ENCODE measurements at places on chromosomes 5 and 9. TPM values are rescaled to one million over a fixed set of nuclear protein-coding genes. Genes with fewer than 3 reads are reported as not detected.

ADGRD2 gene
- not detected for total RNA-seq

KCNN2 gene
- total RNA-seq: not detected

PRRX2 gene
- total RNA-seq: 12.5 TPM

GRK6 gene
- 25.2 TPM for total RNA-seq

YIPF5 gene
- 68.0 TPM for total RNA-seq

CLK4 gene
- 10.0 TPM for total RNA-seq

OR1Q1 gene
- total RNA-seq: not detected

AGGF1 gene
- total RNA-seq: 9.3 TPM

LHX3 gene
- 0.14 TPM for total RNA-seq

EPB41L4A gene
- total RNA-seq: 1.7 TPM

OLFM1 gene
- total RNA-seq: 11.4 TPM

ZNF658 gene
- 2.8 TPM for total RNA-seq

KIAA1191 gene
- 80.8 TPM for total RNA-seq

ISL1 gene
- not detected for total RNA-seq

SLC6A18 gene
- total RNA-seq: not detected

IFNB1 gene
- total RNA-seq: not detected

CDH9 gene
- total RNA-seq: not detected

SHOC1 gene
- total RNA-seq: not detected

DMGDH gene
- total RNA-seq: not detected

SLC4A9 gene
- total RNA-seq: not detected

BAAT gene
- total RNA-seq: 0.57 TPM

DNAH5 gene
- total RNA-seq: 2.3 TPM

SYNPO gene
- 17.5 TPM for total RNA-seq

C9 gene
- not detected for total RNA-seq

IL9 gene
- total RNA-seq: not detected

AGXT2 gene
- not detected for total RNA-seq

PCDHA1 gene
- total RNA-seq: 0.48 TPM

PCDHB15 gene
- not detected for total RNA-seq

TNPO1 gene
- 152 TPM for total RNA-seq

STING1 gene
- 0.89 TPM for total RNA-seq

FAM163B gene
- total RNA-seq: not detected

PDZD2 gene
- 0.19 TPM for total RNA-seq

STK32A gene
- 0.23 TPM for total RNA-seq

SLC38A9 gene
- total RNA-seq: 24.5 TPM

SPACA9 gene
- 4.3 TPM for total RNA-seq

TLX3 gene
- not detected for total RNA-seq

SPATA31A3 gene
- not detected for total RNA-seq

ENG gene
- total RNA-seq: 0.11 TPM

FCN1 gene
- total RNA-seq: not detected

LOX gene
- total RNA-seq: 0.76 TPM

PCDHA9 gene
- total RNA-seq: not detected

CCL27 gene
- not detected for total RNA-seq

DRD1 gene
- total RNA-seq: 0.24 TPM
